ENCODE measurements at places on chromosomes 12 and 14.

DNA sequence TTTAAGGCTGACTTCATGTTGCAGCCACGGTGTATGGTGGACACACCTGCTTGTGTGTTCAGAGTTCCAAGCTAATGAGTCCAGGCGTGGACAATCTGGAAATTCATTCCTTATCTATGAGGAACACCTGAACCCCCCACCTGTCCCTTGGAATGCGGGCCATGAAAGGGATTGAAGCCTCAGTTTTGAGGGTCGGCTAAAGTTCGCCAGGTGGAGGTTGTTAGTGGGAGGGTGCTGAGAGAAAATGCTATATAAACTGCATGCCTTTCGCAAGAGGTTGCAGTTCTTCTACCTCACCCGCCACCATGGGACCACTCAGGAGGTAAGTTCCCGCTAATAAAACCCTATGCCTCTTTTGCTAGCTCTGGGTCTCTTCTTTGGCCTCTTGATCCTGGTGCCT lies 348.0 kb downstream of the BCL11B start:
- no peak for DNase-seq

DNA sequence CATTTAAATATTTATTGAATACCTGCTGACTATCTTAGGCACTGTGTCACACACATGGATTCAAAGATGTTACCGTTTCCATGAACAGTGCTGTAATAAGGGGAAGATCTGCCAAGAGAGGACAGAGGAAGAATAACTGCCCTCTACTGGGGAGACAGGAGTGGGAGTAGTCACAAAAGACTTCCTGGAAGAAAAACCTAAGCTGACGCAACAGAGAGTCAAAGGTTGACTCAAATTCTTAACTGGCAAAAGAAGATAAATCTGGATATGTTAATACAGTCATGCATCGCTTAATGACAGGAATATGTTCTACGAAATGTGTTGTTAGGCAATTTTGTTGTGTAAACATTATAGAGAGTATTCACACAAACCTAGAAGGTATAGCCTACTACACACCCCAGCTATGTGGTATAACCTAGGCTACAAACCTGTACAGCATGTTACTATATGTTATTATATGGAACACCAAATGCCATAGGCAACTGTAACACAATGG lies 51.5 kb downstream of the DCAF5 start:
- peak; percentile 84 for DNase-seq

DNA sequence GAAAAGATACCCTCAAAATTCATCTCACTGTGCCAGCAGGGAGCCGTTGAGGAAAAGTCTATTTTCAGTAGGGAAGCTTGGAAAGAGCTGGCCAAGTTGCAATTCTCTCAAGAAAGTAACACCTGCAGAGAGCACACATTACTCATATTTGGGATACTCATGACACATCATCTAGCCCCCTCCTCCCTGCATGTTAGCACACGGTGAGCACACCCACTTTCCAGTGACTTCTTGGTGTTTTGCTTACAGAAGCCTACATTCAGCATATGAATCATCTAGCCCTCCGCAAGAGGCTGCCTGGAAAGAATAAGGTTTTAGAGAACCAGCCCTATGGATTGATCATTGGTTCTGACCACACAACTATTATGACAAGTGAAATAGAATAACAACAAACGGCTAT lies 124.5 kb downstream of the PTPRO start:
- DNase-seq = peak; percentile 7

DNA sequence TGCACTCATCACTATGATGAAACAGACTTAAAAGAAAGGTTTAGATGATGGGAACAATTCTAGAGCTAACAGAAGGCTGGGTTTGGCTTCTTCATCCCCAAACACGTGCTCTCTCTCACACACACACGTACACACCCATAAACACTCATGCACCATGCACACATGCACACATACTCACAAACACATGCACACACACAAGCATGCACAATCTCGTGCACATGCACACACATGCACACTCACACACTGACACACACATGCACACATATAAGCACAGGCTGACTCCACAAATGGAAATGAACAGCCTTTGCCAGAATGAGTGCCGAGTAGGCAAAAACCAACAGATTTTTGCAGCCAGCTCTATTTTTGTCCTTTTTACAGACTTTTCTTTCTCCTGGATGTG lies 1571.6 kb downstream of the AACS start:
- no peak for DNase-seq

GRCh38 chr14:104523546-104523935 lies 56.0 kb upstream of the C14orf180 start:
- no peak for DNase-seq

- peak; percentile 100 for DNase-seq
Measured at GRCh38 chr12:114684098-114684869, at the start of gene TBX3. Gene TBX3, minus strand, starts transcription at chr12:114684175. Its CDS starts 975 bp downstream, at chr12:114683200.

DNA sequence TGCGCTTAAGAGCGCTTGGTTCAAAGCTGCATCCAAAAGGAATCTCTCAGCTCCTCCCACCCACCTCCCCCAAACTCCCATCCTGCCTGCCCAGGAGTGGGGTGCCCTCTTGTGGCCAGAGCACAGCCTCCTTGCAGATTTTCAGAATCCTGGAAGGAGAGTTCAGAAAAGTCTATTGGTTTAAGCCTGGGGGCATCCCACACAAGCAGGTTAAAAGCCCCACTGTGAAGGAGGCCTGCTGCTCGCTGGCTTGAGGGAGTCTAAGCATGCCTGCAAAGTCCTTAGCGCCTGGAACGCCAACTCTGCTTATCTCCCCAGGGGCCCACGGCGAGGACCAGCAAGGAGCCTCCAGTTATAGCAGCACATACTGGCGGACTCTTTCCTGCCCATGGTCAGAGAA lies 297.1 kb downstream of the KSR2 start:
- DNase-seq = peak; percentile 49

GRCh38 chr12:24044941-24045703 lies 95.7 kb upstream of the SOX5 start:
- DNase-seq = no peak

DNA sequence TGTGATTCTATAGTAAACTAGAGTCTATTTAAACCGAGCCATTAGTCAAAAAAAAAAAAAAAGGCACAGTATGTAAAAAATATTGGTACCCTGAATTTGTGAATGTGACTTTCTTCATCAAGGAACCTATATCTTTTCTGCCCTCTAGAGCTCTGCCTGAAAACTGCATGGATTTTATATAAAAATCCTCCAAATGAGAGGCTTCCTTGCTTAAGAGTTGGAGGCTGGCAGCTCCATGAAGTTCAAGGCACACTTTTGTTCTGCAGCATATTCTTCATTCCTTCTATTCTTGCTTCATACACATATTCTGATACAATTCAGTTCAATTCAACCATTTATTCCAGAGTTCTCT lies 23.1 kb upstream of the NKX2-8 start:
- DNase-seq = no peak

DNA sequence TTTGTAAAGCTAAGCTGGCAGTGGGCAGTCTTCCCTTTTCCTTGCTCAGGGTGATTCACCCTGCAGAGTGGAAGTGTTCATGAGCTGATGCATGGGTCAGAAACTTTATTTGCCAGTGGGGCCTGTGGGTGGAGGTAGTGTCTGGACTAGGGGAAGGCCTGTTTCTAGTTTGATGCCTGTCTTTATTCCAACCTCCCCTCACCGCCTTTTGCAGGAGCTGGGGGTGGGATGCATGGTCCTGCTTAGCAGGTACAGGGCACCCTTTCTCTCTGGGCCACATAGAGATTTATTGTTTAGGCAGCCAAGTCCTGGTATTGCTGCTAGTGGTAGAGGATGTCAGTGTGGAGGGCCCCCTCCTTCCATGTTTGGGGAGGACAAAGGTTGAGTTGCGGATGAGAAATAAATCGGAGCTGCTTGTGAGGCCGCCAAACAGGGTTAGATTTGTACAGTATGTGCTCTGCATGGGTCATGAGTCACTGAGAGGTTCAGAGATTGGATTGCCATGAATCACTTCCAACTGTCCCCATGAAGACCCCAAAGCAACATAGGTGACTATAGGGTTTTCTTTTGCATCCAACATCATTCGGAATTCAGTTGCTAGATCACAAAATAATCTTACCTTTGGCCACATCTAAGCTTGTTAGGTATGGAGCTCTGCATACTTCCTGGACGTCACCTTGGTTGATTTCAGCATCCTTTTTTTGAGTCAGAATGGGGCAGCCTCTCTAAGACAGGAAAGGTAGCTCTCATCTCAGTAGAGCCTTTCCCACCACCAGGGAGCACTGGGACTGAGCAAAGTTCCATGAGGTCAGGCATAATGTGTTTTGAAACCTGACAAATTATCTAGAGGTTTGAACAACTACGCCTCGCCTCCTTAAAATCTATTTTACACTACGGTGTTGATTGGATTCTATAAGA lies 8.8 kb downstream of the SMOC1 start:
- no peak for DNase-seq

DNA sequence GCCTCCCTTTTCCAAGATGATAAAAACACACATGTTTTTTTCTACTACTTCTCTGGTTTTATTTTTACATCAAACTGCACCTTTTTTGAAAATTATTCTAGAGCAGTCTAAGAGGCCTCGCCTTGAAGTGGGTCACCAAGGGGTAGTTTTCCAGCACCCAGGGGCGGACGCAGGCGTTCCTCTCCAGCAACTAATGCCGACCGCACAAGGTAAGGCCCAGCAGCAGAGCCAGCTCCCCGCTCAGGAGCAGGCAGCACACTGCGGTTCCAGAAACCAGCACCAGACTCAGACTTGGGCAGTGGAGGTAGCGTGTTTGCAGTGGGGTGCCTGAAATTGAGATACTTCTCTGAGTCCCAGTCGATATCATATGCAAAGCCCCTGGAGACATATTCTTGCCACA lies 31.6 kb downstream of the EP400 start:
- no peak for DNase-seq

DNA sequence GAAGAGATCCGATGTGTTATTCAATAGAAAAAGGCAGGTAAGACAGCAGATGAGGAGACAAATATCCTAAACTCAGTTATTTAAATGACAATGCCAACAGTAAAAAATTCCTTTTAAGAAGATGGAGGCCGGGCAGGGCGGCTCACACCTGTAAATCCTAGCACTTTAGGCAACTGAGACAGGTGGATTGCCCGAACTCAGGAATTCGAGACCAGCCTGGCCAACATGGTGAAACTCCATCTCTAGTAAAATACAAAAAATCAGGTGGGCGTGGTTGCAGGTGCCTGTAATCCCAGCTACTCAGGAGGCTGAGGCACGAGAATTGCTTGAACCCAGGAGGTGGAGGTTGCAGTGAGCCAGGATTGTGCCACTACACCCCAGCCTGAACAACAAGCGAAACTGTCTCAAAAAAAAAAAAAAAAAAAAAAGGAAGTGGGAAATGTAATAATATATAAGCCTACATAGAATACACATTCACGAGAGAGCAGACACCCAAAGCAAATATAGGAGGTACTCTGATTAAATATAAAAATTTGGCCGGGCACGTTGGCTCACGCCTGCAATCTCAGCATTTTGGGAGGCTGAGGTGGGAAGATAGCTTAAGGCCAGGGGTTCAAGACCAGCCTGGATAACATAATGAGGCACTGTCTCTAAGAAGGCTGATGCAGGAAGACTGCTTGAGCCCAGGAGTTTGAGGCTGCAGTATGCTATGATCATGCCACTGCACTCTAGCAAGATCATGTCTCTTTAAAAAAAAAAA lies 19.0 kb downstream of the CORO1C start:
- DNase-seq = no peak

DNA sequence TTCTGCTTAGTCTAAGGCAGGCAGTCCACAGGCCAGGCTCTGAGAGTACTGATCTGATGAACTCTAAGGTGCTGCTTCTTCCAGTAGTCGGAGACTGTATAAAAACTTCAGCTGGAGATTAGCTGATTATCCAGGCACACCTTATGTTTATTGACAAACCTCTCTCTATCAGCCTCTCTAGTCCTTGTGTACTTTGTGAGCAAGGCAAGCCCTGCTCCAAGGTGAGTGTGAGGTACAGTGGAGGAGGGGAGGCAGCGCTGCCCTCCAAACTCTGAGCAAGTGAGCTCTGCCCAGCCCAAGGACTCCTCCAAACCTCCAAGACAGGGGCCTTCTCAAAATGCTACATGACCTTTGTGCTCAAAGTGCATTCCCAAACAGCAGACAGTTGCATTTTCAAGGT lies 95.9 kb upstream of the CDKN3 start:
- DNase-seq = no peak

- DNase-seq = no peak
Measured at GRCh38 chr14:91041450-91041849, 19.0 kb downstream of the RPS6KA5 start.

- DNase-seq = peak; percentile 26
Measured at GRCh38 chr12:55932551-55932910, 1.6 kb downstream of the DGKA start.

- no peak for DNase-seq
Measured at GRCh38 chr12:55823419-55823818, 5.6 kb downstream of the ORMDL2 start.

DNA sequence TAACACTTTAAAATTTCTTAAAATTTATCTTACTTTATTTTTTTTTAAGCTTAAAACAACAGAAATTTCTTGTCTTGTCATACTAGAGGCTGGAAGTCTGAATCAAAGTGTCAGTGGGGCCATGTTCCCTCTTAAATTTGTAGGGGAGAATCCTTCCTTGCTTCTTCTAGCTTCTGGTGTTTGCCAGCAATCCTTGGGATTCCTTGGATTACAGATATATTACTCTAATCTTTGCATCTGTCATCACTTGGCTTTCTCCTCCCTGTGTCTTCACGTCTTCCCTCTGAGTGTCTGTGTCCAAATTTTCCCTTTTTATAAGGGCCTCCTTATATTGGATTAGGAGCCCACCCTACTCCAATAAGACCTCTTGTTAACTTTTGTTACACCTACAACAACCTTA lies 135.6 kb upstream of the PTPRB start:
- DNase-seq = peak; percentile 5

Data from fibroblast of skin of right quadriceps (primary cell).